ENCODE measurements at places on chromosomes 2 and 18. TPM values are rescaled to one million over a fixed set of nuclear protein-coding genes. Genes with fewer than 3 reads are reported as not detected.
A peak's percentile ranks its signal among the peaks of the same experiment; 100 is the strongest.

DNA sequence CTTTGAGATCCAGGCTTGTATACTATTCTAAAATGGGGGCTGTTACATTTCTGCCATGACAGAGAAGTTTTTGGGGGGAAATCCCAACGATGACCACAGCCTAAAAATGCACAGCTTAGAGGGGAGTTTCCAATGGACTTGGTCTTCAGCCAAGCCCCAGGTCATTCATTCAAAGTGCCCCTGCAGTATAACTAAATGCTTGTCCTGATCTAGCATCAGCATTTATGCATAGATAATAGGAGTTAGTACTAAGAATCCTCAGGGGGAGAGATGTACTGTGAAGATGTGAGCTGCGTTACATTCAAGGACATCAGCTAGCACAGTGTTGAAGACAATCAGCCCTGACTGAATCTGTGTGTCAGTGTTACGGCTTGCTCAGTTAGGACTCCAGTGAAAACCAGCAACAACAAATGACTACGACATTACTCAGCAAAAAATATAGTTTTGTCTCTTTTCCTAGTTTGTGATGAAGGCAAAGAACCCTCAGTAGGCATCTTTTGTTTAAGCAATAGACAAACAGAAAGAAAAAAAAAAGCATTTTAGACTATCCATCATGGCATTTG lies 160.9 kb downstream of the ZEB2 start:
- DNase-seq = no peak

DNA sequence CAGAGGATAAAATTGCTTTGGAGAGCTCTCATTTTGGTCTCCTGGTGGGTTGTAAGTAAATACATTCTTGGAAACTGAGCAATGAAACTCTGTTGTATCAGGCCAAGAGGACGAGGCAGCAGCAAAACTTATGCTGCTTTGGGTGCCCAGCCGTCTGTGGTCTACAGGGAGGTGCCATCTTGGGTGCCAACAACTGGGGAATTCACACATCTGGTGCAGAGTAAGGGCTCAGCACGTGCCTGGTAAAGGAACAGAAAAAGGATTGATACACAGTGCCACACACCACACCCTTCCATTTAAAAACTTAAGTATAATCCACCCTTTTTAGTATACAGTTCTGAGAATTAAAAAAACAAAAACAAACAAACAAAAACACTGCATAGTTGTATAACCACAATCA lies 221.9 kb downstream of the TSN start:
- DNase-seq = no peak

DNA sequence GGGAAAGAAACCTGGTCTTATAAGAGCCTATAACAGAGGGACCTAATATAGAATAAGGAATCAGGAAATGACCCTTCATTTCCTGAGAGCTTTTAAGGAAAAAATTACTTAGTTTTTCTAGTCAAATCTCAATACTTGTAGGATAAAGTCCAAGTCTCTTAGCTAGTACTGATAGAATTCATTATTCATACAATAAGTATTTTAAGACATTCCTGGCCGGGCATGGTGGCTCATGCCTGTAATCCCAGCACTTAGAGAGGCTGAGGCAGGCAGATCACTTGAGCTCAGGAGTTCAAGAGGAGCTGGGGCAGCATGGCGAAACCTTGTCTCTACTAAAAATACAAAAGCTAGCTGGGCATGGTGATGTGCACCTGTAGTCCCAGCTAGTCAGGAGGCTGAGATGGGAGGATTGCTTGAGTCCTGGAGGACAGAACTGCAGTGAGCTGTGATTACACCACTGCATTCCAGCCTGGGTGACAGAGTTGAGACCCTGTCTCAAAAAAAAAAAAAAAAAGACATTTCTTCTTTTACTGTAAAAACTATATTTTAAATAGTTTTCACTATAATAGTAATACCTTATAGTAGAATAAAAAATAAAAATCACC lies 3.2 kb downstream of the RAB3GAP1 start:
- no peak for DNase-seq

GRCh38 chr2:2178921-2179320 lies 152.2 kb downstream of the MYT1L start:
- no peak for DNase-seq

DNA sequence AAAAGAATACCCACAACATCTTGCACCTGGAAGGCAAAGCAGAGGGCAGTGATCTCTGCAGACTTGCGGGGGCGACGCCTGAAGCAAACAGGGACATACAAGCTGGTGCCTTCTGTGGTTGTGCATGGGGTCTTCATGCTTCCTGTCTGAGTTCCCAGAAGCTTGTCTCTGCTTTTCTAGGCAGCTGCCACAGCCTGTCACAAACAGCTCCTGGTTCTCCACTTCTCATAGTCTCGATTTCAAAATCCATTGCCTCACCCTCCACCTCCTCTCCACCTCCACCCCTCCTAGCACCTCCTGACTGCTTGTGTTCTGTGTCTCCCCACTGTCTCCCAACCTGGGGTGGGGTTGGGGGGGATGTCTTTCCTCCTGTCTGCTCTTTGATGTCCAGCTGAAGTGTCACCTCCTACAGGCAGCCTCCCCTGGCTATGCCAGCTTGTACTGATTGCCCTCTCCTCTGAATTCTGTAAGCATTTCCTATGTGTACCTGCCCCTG lies 1.7 kb upstream of the PROC start:
- DNase-seq = no peak

DNA sequence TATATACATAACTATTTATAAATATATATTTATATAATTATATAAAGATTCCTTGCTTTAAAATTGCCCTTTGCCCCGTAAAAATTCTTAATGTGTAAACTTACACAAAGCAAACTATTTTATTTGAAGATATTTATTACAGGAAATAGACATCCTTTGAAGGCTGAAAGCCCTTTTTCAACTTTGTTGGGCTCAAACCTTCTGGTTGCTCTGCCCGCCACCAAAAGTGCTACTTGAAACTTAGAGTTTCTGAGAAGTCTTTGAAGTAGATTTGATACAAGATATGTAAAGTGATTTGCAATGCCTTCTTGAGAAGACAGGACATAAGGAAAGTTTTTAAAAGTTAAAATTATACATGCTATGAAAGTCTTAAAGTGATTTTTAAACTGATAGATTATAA lies 36.6 kb upstream of the METAP1D start:
- no peak for DNase-seq

- no peak for DNase-seq
These were observed 7.7 kb upstream of the MARCHF4 start for GRCh38 chr2:216379977-216380376.

GRCh38 chr2:27014771-27015433 lies 17.9 kb upstream of the TMEM214 start:
- DNase-seq = no peak

GRCh38 chr18:13998571-13998970 lies 83.2 kb upstream of the MC2R start:
- no peak for DNase-seq

- DNase-seq = peak; percentile 83
These were observed 757 bp upstream of the MTCL1 start for GRCh38 chr18:8704361-8705237.

GRCh38 chr18:23421277-23421676 lies 31.8 kb upstream of the RIOK3 start:
- DNase-seq = no peak

DNA sequence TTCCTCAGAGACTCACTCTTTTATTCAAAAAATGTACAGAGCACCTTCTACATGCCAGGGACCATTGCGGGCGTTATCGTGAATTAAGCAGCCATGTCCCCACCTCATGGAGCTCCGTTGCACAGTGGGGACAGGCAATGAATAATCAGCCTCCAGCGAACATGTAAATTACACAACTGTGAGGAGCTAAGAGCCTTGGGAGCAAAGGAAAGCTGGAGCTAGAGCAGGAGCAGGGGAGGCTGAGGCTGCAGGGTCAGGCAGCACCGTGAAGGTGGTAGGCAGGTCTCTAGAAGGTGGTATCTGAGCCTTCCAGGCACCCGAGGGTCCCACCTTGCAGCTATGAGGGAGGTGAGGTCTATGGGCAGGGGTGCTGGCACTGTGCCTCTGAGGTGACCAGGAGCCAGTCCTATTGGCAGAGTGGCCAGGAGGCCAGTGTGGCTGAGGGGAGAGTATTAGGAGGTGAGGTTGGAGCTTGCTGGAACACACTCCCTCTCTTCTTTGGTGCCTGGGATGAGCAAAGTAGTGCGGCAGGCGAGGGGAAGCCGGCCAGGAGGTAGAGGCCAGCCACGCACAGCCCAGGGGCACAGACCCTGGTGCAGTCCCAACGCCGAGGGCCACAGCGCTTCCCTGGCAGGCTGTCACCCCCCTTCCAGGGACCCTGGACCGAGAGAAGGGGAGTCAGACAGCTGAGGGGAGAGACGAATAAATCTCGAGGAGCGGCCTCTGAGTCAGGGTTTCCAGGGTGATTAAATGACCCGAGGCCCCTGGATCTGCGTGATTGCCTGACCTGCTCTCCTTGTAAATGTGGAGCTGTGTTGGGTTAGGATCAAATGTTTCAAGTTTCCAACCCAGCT lies 167.3 kb downstream of the SEPTIN10 start:
- DNase-seq = no peak

DNA sequence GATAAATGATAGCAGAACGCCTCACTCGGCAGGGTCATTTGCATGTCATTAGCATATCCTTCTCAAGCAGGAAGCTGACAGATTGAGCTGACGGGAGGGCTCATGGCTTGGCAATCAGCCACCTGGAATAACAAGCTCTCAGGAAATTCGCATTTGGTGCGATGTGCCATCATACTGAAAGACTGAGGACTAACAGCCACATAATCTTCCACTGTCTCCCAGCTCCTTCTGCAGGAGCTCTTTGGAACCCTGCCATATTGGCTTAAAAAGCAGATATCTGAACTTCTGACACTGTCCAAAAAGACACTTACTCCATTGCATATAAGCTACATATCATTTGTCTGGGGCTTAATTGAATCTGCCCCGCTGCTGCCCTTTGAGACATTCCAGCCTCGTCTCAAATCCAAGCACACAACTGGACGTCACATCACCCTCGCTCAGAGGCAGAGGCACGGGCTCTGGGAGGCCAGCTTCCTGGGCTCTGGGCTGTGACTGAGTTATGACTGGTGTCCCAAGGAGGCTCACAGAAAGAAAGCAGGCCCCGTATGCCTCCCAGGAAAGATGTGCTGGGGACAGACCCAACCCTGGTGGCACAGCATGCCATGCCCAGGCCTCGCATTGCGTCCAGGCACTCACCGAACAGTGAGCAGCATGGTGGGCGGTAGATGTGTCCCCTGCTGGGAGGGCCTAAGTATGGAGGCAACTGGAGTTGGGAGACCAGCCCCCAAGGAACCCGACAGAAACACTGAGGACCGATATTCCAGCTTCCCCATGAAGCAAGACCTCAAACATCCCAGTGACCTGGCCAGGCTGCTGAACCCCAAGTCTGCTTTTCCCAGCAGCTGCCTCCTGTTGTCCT lies 228.0 kb downstream of the ATAD2B start:
- DNase-seq = no peak

DNA sequence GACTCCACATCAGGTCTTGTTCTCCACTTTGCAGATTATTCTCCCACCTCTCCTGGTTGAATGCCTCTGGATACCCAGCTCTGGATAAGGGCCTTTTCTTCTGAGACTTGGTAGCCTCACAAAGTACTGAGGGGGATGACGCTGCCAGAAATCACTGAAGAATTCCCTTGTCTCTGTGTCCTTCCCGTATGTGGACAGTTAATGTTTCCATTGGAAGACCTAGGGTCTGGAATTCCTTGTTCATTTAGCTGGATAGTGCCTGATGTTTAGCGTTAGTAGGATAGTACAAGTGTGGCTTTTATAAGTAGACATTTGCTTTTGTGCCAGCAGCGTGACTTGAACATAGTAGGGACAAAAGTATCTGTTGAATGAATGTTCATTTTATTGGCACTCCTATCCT lies 76.9 kb downstream of the CLHC1 start:
- DNase-seq = no peak

DNA sequence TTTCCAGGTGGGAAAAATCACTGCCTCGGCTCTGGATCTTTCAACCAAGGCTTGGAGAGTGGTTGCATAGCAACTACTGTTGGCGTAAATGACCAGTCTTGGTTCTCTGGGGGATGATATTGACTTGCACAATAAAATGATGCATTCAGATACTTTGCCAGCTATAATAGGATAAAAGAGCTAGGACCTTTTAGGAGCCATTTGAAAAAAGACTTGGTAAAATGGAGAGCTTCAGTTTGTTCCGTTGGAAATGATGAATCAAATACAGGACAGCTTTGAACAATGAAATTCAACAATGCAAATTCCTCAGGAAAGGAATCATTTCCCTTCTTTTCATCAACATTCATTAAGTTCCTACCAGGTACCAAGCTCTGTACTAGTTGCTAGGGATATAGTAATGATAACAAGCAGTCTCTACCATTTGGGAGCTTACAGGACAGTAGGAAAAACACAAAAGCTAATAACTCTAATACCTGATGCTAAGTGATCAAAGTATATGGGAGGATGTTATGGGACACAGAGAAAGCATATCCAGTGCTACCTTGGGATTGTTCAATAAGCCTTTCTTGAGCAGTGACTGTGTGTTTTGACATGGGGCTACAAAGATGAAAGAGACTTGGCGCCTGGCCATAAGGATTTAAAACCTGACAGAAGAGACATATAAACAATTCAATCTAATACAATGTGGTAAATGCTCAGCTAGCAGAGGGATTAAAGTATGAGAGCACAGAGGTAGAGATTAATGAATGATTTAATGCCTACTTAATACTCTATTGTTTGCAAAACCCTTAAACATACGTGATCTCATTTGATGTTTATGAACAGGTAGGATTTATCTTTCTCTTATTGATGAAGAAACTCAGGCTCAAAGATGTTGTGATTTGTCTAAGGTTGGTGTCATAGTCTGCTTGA lies 110.7 kb downstream of the QPCT start:
- no peak for DNase-seq

GRCh38 chr18:26506012-26506411 lies 42.3 kb downstream of the KCTD1 start:
- no peak for DNase-seq

- no peak for DNase-seq
These were observed 75.8 kb downstream of the CLHC1 start for GRCh38 chr2:55156326-55156725.

DNA sequence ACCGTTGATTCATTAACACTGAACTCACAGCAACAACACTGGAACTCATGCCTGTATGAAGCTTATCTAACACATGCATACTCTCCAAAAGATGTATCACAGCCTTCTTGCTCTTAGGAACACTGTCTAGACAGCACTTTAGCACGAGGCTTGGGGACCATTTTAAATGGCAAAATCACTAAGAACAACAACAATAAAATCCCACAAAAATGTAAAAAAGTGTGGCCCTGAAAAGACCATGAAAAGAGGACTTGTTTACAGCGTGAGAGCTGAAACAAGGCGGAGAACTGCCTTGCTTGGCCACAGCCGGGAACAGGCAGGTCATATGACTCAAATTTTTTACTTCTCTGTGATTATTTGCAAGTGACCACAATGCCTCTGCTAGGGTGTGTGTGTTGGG lies 48.1 kb downstream of the CHN1 start:
- DNase-seq = no peak

- no peak for DNase-seq
These were observed 391.0 kb downstream of the TMX3 start for GRCh38 chr18:68323921-68324320.

GRCh38 chr2:235940330-235940729 lies 227.9 kb downstream of the GBX2 start:
- DNase-seq = peak; percentile 40

GRCh38 chr2:20027705-20028434 lies 15.4 kb upstream of the MATN3 start:
- DNase-seq = no peak

GRCh38 chr2:151336863-151337371 lies 20.5 kb upstream of the TNFAIP6 start:
- DNase-seq = no peak

- DNase-seq = no peak
These were observed 2022.0 kb upstream of the CELF4 start for GRCh38 chr18:39587586-39587985.

C2orf81 gene
- 0.62 TPM for total RNA-seq

RND3 gene
- total RNA-seq = 164 TPM

TMEM163 gene
- 14.3 TPM for total RNA-seq

RBM44 gene
- total RNA-seq = 5.1 TPM

RIF1 gene
- 115 TPM for total RNA-seq

All from occipital lobe (tissue), 3 donors.